ENCODE measurements at places on chromosomes 2 and 18.

GRCh38 chr2:231102772-231103171 is 22.1 kb downstream of the HTR2B start:
- no peak for DNase-seq

- DNase-seq = no peak
These were observed 89.9 kb upstream of the RANBP2 start for GRCh38 chr2:108629417-108629816.

GRCh38 chr2:6647046-6647445 is 218.7 kb downstream of the CMPK2 start:
- DNase-seq = no peak

DNA sequence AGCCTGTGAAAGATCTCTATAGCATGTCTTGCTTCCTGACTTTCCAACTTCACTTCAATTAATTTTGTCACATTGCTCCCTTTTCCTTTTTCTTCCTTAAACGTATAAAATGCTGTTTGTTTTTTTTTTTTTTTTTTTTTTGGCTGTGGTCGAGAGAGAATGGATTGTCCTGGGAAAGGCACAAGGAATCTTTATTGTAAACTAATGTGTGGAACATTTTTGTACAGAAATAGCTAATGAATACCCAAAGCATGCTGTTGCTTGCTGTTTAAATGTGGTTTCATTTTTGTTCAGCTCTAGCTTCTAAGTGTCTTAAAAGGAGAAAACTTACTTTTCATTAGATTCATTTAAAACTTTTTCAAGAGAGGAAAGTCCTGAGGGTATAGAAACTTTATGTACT is 105.5 kb downstream of the GPD2 start:
- no peak for DNase-seq

DNA sequence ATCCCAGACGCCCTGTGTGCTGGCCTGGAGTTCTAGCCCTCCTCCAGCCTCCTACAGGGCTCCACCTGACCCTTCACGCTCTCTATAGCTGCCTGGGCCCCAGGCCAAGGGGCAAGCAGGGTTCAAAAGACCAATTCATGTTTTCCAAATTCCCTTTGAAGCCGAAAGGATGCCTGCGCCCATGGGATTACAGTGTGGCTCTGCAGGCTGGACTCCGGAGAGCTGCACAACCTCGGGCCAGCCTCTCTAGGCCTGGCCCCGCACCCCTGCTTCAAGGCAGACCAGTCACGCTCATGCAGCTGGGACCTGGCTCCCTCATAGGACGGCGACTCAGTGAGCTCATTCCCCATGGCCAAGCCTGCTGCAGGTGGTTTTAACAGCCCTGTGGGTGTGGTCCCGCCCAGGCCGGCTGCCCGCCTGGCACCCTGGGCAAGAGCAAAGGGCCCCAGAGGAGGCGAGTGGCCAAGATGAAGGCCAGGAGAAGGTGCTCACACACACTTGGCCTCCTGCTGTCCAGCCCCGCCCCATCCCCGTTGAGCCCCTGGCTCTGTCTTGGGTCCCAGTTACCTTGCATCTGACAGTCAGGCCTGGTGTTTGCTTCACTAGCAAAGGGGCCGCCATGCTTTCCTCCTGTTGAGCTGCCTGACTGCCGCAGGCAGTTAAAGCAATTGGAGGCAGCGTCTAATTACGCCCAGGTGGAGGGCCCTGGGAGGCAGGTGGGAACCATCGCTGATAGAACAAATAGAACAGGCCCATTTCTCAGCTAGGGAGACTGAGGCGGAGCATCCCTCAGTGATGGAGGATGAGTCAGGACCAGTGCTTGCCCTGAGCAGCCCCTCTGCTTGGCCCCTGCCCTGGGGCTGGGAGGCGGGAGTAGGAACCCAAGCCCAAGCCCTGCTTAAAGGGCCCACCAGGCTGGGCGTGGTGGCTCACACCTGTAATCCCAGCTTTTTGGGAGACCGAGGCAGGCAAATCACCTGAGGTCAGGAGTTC is 56.9 kb downstream of the SMAD7 start:
- no peak for DNase-seq

DNA sequence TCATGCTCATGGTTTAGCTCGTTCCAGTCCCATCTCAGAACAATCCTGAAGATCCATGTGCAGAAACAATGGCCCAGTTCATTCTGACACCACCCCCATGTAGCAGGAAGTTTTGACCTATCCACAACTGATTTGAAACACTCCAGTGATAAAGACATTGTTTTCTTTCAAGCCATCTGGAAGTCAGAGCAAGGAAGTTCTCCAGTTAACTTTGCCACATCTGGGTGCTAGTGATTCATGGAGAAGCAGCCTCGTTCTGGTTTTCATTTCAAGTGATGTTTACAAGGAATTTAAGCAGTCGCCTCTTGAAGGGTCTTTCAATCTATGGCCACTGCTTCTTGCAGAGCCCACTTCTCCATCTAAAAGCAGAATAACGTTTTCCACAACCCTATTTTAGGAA is 36.6 kb upstream of the TWIST2 start:
- DNase-seq = no peak

- DNase-seq = no peak
These were observed 1247.6 kb downstream of the CNTNAP5 start for GRCh38 chr2:125272651-125273050.

GRCh38 chr2:213016166-213016983 is 135.0 kb downstream of the IKZF2 start:
- no peak for DNase-seq

DNA sequence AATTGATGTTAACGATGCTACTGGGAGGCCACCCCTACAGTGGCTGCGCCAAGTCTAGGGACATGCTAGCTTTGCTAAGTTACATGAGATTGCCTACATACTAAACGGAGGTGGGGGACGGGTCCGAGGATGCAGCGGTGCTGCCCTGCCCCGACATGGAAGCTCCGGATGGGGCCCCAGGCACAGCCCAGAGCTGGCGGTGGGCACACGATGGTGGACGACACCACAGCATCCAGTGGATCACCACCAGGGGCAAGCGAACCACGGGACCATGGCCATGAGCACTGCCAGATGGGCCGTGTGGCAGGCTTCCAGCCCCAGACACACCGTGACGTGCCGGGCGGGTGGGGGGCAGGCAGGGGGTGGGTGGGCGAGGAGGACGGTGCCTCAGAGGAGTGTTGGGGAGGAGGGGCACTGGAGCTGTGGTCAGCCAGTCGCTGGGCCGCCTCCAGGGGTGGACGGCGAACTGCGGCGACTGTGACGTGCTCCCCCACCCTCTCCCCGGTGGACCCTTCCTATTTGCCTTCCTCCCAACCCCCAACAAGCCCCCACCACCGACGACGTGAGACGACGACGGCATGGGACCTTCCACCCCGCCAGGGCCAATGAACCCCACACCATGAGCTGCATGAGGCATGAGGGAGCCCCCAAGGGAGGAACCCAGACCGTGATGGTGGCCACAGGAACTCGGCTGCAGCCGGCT is 90.6 kb upstream of the ANKRD30BL start:
- DNase-seq = no peak

- peak; percentile 70 for DNase-seq
These were observed 102.3 kb downstream of the SPTBN1 start for GRCh38 chr2:54558188-54559005.

DNA sequence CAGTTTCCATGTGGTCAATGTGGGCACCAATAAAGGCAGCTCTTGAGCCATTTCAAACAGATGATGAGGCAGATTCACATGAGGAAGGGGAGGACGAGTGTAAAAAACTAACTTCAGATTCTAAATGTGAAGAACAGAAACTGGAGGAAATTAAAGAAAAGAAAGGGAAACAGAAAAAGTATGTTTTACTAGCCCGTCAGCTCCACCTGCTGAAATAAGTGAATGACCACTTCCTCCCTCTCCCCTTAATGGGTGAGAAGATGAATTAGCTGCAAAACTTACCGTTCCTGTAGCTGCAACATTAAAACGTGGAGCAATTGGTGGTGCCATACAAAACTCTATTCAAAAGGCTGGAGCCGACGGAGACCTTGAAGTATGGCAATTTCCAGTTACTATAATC is 203.5 kb downstream of the UXS1 start:
- DNase-seq = no peak

Measured in CD4-positive, alpha-beta T cell treated with Interleukin-15 for 4 hours (primary cell).